ENCODE measurements at places on chromosomes 1 and 21. TPM values are rescaled to one million over a fixed set of nuclear protein-coding genes. Genes with fewer than 3 reads are reported as not detected.

The MCOLN2 gene
- total RNA-seq: 20.4 TPM

DNA sequence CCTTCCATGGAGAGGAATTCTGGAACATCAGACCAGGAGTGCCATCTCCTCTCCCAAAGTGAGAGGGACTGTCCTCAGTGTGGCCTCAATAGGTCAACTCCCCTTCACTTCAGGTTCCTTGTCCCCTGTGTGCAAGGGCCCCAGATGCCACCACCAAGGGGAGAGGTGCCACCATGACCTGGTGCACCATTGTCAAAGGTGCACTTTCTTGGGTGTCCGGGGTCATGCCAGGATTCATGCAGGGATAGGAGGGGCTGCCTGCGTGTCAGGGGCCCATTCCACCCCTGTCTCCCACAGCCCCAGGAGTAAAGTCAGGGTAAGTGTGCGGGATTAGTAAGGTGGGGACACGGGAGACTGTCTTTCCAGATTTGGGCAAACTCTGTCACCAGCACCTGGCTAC is 21.4 kb upstream of the EPHA2 start:
- no peaks in the 10 kb centered on the region for H3K27me3 ChIP-seq
- H3K36me3 ChIP-seq: no peaks in the 10 kb centered on the region
- no peaks in the 10 kb centered on the region for H3K4me1 ChIP-seq
- H3K4me3 ChIP-seq: no peak overlapping the region
- DNase-seq: no peak

The TMEM54 gene
- 1.2 TPM for total RNA-seq

- peak overlapping the region; percentile 85 for H3K4me3 ChIP-seq
- H3K27me3 ChIP-seq: no peaks in the 10 kb centered on the region
- peak overlapping the region; percentile 96 for H3K27ac ChIP-seq
- peak; percentile 43 for DNase-seq
These were observed 2.2 kb downstream of the NUAK2 start for GRCh38 chr1:205319081-205320018.

- peak; percentile 10 for DNase-seq
- no peak within 1 kb of the TSS for H3K27ac ChIP-seq
- no peaks in the 10 kb centered on the region for H3K36me3 ChIP-seq
- H3K27me3 ChIP-seq: peaks cover 47% of the 10 kb centered on the region
- no peaks in the 10 kb centered on the region for H3K4me1 ChIP-seq
These were observed at the start of gene PLPP3 for GRCh38 chr1:56578963-56579875. Gene PLPP3, minus strand, starts transcription at chr1:56579563. Its CDS starts 547 bp downstream, at chr1:56579016.

DNA sequence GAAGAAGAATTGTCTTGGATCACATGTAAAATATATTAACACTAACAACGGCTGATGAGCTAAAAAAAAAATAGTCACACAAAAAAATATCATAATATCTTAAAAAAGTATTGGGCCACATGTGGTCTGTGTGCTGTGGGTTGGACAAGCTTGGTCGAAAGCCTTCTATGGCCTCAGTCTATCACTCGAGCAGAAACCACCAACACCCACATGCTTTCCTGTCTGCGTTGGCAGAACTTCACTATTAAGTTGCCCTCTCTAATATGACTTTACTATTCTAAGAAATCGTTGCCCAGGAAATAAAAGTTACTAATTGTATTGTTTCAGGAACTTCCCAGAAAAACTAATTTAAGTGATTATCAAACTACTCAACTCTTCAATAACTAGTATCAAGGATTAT is 28.2 kb upstream of the ETS2 start:
- peaks cover 10% of the 10 kb centered on the region for H3K27me3 ChIP-seq
- peak; percentile 15 for DNase-seq
- peaks cover 41% of the 10 kb centered on the region for H3K4me1 ChIP-seq
- peaks cover 25% of the 10 kb centered on the region for H3K36me3 ChIP-seq

The TNFSF4 gene
- 4.1 TPM for total RNA-seq

GRCh38 chr21:41166884-41167283 is 1.1 kb upstream of the BACE2 start:
- H3K36me3 ChIP-seq: no peaks in the 10 kb centered on the region
- DNase-seq: no peak
- H3K27ac ChIP-seq: no peak overlapping the region
- peak overlapping the region; percentile 54 for H3K4me3 ChIP-seq
- H3K27me3 ChIP-seq: peaks cover 68% of the 10 kb centered on the region

DNA sequence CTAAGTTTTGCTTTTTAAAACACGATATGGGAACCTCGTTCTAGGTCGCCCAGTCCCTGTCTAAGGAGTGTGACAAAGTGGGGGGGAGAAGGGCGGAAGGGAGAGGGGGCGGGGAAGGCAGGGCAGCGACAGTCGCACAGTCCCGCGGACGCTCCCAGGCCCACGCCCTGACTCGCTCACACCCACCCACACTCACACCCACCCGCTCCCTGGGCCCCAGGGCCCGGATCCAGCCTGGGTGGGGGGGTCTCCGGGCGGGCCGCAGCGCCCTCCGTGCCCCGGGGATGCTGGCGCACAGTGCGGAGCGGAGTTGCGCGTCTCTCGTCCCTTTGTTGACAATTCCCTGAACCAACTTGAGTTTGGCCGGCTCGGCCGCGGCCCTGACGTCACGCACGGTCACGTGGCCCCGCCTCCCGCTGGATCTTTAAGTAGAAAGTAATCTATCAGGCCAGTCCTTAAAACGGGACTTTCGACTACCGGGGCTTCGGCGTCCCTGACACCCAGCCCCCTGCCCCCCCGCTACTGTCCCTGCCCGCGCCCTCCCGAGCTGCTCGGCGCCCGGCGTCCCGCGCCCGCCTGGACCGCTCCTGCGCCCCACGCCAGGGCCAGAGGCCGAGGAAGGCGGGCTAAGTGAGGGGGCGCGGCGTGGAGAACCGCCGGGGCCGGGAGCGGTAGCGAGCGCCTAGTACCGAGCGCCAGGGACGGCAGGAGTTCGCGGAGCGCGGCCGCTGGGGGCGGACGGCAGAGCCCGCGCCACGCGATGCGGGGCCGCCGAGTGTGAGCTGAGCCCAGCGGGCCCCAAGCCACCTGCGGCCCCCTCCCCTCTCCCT is at the start of gene FOXD3:
FOXD3 (plus strand) TSS at position 454 of the 830 bp plus-strand sequence. CDS start 492 bp downstream, outside the sequence.
- peak within 1 kb of the TSS; percentile 75 for H3K4me3 ChIP-seq
- no peak within 1 kb of the TSS for H3K27ac ChIP-seq
- H3K36me3 ChIP-seq: peaks cover 16% of the 10 kb centered on the region
- H3K4me1 ChIP-seq: peaks cover 43% of the 10 kb centered on the region
- H3K27me3 ChIP-seq: peaks cover 86% of the 10 kb centered on the region
- no peak for DNase-seq

- H3K27ac ChIP-seq: no peak overlapping the region
- no peak for DNase-seq
- H3K36me3 ChIP-seq: no peaks in the 10 kb centered on the region
- H3K4me1 ChIP-seq: no peaks in the 10 kb centered on the region
- no peaks in the 10 kb centered on the region for H3K27me3 ChIP-seq
These were observed 1260.1 kb upstream of the ADGRL2 start for GRCh38 chr1:80540596-80540995.

DNA sequence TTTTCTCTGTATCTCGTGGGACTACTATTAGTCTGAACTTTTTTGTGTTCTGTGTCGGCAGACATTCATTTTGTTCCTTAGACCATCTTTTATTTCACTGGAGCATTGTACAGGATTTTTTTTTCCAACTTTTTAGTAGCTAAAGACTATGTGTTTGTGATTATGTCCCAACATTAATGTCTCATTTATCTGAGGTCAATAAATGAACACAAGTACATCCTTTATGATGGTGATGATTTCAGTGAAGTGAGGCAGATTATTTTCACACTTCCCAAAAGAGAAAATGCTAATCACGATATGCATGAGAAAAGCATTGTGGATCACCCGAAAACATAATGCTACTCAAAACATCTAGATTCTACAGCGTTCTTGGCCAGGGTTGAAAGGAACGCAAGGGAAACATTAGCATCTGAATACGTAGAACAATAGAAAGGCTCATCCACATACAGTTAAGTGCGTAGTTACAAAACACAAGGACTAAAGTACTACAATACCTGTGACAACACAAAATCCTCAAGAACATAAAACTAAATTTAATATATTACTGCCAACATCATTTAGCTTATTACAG is 981.7 kb upstream of the NCAM2 start:
- no peak overlapping the region for H3K4me3 ChIP-seq
- H3K27ac ChIP-seq: no peak overlapping the region
- DNase-seq: no peak
- no peaks in the 10 kb centered on the region for H3K27me3 ChIP-seq

GRCh38 chr1:6801199-6801598 is 15.9 kb downstream of the CAMTA1 start:
- peaks cover 36% of the 10 kb centered on the region for H3K4me1 ChIP-seq
- H3K27me3 ChIP-seq: no peaks in the 10 kb centered on the region
- no peak overlapping the region for H3K27ac ChIP-seq
- peaks cover 5% of the 10 kb centered on the region for H3K36me3 ChIP-seq
- no peak for DNase-seq
- H3K4me3 ChIP-seq: no peak overlapping the region

DNA sequence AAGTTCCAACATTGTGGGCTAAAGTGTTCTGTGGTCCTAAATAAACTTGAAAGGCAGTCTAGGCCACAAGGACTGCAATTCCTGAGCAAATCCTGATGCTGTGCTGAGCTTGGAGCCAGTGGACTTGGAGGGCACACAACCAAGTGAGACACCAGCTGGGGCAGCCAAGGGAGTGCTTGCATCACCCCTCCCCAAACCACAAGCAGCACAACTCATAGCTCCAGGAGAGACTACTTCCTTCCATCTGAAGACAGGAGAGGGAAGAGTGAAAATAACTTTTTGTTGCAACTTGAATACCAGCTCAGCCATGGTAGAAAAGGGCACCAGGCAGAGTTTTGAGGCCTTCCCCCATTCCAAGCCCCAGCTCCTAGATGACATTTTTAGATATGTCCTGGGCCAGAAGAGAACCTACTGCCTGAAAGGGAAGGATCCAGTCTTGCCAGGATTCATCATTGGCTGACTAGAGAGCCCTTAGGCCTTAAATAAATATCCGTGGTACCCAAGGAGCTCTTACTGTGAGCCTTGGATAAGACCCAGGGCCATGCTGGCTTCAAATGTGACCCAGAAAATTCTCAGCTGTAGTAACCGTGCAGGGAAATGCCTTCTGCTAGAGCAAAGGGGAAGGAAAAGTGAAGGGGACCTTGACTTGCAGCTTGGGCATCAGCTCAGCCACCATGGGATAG is 35.4 kb upstream of the LRRC8B start:
- peaks cover 6% of the 10 kb centered on the region for H3K27me3 ChIP-seq
- H3K4me3 ChIP-seq: no peak overlapping the region
- peaks cover 23% of the 10 kb centered on the region for H3K4me1 ChIP-seq
- H3K36me3 ChIP-seq: peaks cover 15% of the 10 kb centered on the region
- no peak for DNase-seq
- no peak overlapping the region for H3K27ac ChIP-seq

DNA sequence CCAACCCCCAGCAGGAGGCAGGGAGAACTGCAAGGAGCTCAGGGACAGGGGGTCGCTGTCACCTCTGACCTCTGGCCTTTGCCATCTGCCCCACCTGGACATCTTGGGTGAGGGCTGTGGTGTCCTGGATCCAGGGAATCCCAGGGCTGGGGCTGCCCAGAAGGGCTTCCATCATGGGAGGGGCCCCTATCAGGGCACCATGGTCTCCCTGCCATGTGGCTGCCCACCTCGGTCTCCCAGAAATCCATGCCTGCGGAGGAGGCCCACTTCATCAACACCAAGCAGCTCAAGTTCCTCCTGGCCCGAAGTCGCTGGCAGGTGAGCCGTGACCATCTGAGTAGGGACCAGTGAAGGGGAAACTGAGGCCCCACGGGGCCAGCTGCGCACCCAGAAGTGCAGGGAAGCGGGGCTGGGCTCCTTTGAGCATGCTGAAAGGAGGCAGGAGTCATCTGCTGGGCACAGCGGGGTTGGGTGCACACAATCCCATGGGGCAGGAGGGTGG is 36.1 kb downstream of the TRIM11 start:
- no peak overlapping the region for H3K27ac ChIP-seq
- H3K36me3 ChIP-seq: no peaks in the 10 kb centered on the region
- H3K27me3 ChIP-seq: no peaks in the 10 kb centered on the region
- no peaks in the 10 kb centered on the region for H3K4me1 ChIP-seq
- DNase-seq: no peak
- H3K4me3 ChIP-seq: no peak overlapping the region

GRCh38 chr1:61293986-61294504 is 211.7 kb downstream of the NFIA start:
- no peak overlapping the region for H3K4me3 ChIP-seq
- H3K27me3 ChIP-seq: no peaks in the 10 kb centered on the region
- peaks cover 3% of the 10 kb centered on the region for H3K36me3 ChIP-seq
- no peak overlapping the region for H3K27ac ChIP-seq
- no peak for DNase-seq
- peaks cover 2% of the 10 kb centered on the region for H3K4me1 ChIP-seq

The PSMA5 gene
- total RNA-seq: 252 TPM

The GNG5 gene
- total RNA-seq: 128 TPM

DNA sequence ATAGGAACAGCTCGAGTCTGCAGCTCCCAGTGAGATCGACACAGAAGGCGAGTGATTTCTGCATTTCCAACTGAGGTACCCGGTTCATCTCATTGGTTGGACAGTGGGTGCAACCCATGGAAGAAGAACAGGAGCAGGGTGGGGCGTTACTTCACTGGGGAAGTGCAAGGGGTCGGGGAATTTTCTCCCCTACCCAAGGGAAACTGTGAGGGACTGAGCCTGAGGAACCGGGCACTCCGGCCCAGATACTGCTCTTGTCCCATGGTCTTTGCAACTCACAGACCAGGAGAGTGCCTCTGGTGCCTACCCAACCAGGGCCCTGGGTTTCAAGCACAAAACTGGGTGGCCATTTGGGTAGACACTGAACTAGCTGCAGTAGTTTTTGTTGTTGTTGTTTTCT is 307.1 kb downstream of the AMY1C start:
- H3K36me3 ChIP-seq: no peaks in the 10 kb centered on the region
- no peaks in the 10 kb centered on the region for H3K4me1 ChIP-seq
- H3K27me3 ChIP-seq: no peaks in the 10 kb centered on the region
- DNase-seq: no peak

DNA sequence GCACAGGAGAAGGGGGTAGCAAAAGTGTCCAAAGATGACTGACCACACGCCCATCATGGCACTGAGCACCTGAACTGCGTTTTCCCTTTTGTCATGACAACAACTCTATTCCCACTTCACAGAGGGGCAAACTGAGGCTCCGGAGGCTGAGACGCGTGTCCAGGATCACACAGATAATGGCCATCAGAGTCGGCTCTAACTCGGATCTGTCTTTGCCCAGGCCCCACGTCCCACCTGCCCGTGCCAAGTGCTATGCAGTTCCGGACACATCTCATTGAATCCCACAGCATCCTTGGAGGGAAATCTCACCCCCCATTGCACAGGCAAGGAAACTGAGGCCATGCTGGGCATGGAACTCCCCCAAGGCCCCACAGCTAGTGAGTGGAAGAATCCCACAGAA is 62.1 kb downstream of the MATN1 start:
- no peaks in the 10 kb centered on the region for H3K36me3 ChIP-seq
- H3K27me3 ChIP-seq: no peaks in the 10 kb centered on the region
- no peak for DNase-seq
- H3K4me1 ChIP-seq: no peaks in the 10 kb centered on the region
- H3K27ac ChIP-seq: no peak overlapping the region
- H3K4me3 ChIP-seq: no peak overlapping the region

The LYPD8 gene
- total RNA-seq: not detected
